ENCODE measurements at places on chromosomes 16 and 17.

- DNase-seq, result no peak
These were observed 36.3 kb downstream of the DHRS7B start for GRCh38 chr17:21163101-21163500.

DNA sequence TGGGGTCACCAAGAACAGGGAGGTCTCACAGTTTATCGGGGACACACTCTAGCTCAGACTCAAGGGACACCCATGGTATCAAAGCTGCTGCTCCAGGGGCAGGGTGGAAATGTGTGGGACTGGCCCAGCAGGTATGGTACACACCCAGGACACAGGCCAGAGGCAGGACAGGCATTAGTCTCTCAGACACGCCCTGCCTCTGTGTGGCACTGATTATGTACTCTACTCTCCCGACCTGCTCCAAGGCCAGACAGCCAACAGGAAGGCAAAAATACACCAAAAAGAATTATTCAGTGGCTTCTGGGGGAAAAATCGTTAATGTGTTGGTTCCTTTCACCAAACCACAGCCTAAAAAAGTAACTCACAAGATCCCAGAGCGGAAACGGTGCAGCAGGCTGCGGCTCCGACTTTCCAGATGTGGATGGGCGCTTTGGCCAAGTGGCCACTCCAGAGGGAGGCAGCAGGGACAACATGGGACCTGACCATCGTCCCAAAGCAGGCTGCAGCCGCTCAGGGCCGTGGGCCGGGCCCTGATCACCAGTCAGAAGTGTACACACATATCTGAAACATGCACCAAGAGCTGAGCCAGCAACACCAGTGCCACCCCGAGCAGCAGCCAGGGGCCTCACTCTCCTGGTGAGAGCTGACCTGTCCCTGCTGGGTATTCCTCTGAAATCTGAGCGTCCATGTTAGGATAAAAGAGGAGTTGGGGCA is 1.0 kb upstream of the SIRT7 start:
- DNase-seq, result no peak

- DNase-seq, result no peak
These were observed 2.6 kb downstream of the RIPOR1 start for GRCh38 chr16:67531247-67531646.

- no peak for DNase-seq
These were observed 4.9 kb upstream of the LYRM9 start for GRCh38 chr17:27898096-27898495.

GRCh38 chr16:20782470-20782869 is 18.7 kb downstream of the ACSM3 start:
- DNase-seq, result no peak

DNA sequence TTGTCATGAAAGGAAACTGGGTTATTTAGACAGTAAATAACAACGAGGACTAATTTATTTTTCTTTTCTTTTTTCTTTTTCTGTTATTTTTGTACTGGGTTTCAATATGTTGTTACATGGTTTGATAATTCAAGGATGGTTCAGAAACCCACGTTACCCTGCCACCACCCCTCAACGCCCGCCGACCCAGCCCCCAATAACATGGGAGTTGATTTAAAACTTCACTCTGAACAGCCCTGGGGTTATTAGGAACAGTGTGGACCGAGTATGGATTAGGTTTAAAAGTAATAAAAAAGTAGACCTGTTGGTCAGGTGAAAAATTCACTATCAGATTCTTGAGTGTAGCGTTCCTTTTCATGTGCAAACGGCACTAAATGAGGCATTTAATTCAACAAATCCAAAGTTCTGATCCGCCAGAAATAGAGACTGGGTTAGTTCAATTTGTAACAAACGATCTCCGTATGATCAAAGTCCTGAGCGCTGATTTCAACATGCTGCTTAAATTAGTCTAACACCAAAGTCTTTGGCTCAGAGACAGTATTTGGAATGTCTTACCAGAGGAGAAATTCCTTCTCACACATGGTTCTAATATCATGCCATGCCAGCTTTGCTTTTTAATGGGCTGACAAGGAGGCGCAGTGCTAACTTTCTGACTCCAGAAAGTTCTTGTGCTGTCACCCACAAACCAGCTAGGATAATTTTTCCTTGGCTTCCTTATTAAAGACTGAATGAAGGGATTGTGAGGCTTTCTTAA is 173.1 kb upstream of the IRX3 start:
- no peak for DNase-seq

DNA sequence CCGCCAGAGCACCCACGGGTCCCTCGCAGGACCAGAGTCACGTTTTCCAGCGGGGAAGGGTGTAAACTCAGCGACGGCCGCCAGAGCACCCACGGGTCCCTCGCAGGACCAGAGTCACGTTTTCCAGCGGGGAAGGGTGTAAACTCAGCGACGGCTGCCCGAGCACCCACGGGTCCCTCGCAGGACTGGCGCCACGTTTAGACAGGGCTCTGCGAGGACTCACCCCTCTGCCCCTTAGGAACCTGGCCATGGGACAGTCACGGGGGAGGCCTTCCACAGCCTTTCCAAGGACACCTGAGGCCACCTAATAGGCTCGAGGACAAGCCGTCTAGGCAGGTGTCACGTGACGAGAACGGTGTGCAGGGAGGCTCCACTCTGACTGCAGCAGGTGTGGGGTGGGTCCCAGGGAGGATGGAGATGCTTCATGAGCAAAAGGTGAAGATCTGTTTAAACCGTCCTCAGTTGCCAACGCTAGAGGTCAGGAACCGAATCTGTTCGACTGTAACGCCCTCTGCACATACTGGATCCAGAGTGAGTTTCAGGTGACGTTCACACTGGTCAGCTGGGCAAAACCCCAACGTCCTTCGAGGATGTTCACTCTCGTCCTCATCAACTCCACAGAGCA is 48.0 kb upstream of the METRNL start:
- DNase-seq, result no peak

Measured in T-helper 1 cell (primary cell).